ENCODE measurements at places on chromosomes 1 and 21.

- DNase-seq, result no peak
Observed at GRCh38 chr1:42815941-42816584, 859 bp upstream of the ERMAP start.

GRCh38 chr1:41464885-41465284 lies 19.6 kb downstream of the EDN2 start:
- DNase-seq, result no peak

- no peak for DNase-seq
Observed at GRCh38 chr1:234595899-234596298, 14.1 kb downstream of the IRF2BP2 start.

DNA sequence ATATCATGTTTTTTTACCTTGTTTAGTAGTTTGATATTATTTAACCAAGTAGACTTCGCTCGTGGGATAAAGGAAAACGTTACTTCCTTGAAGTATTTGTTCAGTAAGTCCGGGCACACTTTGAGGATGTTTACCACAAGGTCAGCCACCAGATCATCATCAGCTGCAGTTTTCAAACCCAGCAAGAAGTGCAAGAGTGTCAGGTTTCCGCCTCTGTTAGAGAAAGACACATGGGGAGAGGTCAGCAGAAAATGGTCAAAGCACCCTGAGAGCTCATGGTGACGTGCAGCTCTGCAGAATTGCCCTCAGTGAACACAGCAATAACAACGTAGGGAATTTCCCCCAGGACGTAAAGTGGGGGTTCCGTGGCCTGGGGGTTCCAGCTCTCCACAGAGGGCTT lies 24.4 kb downstream of the URB1 start:
- no peak for DNase-seq

DNA sequence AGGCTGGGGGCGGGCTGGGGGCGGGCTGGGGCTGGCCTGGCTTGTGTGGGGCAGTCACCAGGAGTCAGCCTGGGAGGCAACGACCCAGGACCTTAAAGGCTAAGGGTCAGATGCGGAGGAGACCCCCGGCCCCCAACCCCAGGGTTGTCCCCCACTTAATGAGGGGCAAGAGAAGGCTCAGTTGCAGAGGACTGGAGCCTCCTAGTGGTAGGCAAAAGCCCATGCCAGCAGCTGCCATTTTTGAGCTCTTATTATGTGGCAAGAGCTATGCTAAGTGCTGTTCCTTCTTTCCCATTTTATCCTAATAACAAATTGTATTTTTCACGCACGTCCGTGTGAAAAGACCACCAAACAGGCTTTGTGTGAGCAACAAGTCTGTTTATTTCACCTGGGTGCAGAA lies 8.0 kb downstream of the KIAA1614 start:
- peak; percentile 50 for DNase-seq

GRCh38 chr1:116690396-116690848 lies 22.9 kb upstream of the IGSF3 start:
- DNase-seq, result no peak

GRCh38 chr21:30758306-30758705 lies 3.1 kb upstream of the KRTAP21-1 start:
- no peak for DNase-seq

DNA sequence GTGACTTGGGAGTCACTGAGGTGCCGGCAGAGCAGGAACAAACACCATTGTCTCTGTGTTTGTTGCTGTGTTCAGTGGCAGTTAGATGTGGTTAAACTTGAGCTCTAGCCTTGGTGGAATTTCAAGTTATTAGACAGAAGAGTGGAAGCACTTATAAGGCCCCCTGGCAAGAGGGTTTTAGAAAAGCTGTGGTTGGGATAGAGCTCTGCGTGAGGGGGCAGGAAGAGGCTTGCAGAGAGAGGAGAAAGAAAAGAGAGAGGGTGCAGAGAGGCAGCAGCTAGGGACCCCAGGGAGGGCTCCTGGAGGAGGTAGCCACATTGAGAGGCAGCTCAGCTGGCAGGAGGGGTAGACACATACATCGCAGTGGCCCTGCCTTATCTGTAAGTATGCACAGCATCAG lies 128.2 kb downstream of the GALNT2 start:
- DNase-seq, result no peak

All from AG08396 (cell line).